NCI-H187 (cell line): ENCODE measurements at places on chromosomes 3 and 15.

GRCh38 chr3:82475306-82475705, 713.9 kb upstream of the GBE1 start:
- no peak for DNase-seq

DNA sequence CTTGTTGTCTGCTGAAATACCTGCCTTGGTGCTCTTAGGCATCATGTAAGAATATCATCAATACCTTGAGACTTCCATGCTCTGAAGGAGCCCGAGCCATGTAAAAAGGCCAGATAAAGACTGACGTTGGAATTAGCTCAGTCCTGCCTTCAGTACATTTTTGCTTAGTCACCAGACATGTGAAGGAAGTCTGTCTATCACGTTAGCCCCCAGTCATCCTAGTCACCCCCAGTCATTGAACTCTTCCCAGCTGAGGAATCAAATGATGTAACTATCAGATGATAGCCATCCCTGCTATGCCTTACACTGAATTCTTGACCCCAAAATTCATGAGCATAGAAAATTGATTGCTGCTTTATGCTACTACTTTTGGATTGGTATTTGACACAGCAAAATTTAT, 351.2 kb upstream of the SGO1 start:
- DNase-seq: no peak

DNA sequence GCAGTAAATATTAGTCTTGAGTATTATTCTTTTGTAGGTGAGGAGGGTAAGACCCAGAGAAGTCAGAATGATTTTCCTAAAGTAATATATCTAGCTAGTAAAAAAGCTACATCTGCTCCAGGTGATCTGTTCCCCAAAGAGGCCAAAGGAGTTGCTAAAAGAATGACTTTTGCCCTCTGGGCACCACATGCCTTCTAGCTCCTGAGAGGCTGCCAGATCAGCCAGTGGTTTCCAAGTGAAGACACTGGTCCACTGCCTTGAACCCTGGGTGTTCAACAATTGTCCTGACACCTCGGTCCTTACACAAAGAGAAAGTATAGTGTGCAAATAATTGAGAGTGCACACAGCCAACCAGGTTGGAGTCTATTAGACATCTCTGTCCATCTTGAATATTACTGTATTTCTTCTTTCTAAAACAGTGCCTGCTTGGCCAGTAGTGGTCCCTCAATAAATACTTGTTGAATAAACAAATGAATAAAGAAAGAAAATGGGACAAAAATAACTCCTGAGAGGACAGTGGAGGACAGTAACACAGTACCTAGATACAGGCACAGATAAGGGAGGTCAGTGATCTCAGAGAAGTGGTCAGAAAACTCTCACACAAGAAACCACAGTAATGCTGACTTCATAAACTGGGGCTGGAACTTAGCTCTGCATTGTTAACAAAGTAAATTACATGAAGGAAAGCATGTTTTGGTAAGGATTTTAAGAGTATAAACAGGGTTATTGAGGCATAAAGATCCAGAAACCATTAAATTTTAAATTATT, 56.6 kb upstream of the CSTA start:
- DNase-seq: no peak

- no peak for DNase-seq
Observed at GRCh38 chr3:54862526-54862925, 65.3 kb downstream of the LRTM1 start.

DNA sequence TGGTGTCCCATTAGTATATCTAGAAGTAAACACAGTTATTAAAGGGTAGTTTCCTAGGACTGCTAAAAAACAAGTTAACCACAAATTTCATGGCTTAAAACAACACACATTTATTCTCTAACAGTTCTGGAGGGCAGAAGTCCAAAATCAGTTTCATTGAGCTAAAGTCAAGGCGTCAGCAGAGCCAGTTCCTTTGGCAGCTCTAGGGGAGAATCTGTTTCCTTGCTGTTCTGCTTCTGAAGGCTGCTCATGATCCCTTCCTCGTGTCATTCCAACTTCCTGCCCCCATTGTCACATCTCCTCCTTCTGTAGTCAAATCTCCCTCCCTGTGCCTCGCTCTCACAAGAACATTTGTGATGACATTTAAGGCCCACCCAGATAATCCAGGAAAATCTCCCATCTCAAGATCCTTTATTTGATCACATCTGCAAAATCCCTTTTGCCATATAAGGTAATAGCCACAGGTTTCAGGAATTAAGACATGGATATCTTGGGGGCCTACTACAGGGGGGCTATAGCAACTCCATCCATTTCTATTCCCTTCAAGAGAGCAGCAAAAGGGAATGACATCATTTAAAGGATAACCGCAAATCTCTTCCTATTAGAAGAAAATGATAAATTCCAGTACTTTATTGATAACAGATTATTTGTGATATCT, 50.1 kb downstream of the GPR176 start:
- no peak for DNase-seq

DNA sequence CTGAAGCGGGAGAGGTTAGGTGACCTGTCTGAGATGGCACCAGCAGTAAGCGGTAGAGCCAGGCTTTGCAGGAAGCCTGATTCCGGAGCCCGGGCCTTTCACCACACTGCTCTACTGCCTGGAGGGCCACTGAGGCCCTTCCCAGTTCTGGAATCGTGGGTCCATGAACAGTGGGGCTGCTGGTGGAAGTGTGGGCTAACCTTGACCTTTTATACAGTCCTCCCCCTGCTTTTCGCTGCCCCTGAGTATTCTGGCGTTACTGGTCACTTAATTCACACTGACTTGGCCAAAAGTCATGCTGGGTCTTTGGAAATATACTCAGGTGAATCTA, 2.6 kb upstream of the ABTB1 start:
- no peak for DNase-seq

DNA sequence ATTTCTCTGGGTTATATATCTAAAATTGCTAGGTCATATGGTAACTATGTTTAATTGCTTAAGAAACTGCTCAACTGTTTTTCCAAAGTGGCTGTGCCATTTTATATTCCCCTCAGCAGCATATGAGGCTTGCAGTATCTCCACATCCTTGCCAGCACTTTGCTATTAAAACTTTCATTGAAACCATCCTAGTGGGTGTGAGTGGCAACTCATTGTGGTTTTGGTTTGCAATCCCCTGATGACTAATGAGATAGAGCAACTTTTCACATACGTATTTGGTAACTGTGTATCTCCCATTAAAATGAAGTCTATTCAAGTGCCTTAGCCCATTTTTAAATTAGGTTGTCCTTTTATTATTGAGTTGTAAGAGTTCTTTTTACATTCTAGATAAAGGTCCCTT, 17.3 kb downstream of the KPNA1 start:
- no peak for DNase-seq

GRCh38 chr15:26232691-26233090, 369.6 kb upstream of the ATP10A start:
- no peak for DNase-seq

- DNase-seq: no peak
Observed at GRCh38 chr3:113485161-113485609, 29.8 kb downstream of the SPICE1 start.

- peak; percentile 30 for DNase-seq
Observed at GRCh38 chr15:47301481-47301880, 415.8 kb upstream of the SEMA6D start.

DNA sequence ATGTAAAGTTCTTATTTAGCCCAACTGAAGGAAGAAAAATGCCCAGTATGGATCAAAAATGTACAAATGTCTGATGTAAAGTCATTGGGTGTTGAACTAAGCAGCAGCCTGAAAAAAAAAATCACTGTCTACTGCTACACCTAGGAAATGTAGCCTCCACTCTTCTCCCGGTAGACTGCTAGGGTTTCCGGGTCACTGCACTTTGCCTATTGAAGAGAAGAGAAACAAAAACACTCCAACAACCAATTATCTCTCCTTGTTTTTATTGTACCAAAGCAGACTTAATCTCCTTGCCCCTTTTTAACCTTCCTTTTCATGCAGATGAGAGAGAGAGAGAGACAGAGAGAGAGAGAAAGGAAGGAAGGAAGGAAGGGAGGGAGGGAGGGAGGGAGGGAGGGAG, 140.2 kb upstream of the SETMAR start:
- DNase-seq: no peak

DNA sequence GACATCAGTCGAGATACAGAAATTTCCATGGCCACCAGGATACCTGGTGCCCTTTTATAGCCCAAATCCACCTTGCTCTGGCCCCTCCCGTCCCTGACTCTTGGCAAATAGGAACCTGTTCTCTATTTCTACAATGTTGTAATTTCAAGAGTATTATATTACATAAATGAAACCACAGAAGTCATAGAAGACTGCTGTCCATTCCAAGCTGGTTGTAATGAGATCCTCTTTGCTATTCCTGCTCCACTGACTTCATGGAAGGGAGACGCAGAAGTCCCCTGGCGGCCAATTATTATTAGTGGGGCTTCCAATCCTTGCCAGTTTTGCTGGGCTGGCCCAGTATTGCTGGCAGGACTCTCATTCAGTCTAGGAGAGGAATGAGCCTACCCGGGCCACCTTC, 26.6 kb downstream of the DCP1A start:
- no peak for DNase-seq

DNA sequence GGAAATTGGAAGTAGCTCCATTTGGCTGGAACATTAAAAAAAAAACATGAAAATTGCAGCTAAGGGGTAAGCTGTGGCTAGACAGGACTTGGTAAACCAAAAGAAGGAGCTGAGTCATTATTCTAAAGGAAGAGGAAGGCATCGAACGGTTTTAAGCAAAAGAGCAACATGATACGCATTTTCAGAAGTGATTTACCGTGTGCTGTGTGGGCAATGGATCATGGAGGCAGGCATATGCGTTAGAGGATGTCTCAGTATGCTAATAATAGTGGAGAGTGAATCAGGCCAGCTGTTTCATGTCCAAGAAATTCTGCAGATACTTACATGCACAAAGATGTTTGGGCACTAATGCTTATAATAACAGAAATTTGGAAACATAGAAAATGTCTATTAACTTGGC, 409.1 kb upstream of the ATP11B start:
- DNase-seq: no peak

GRCh38 chr3:69370156-69370883, 15.6 kb downstream of the FRMD4B start:
- DNase-seq: no peak

DNA sequence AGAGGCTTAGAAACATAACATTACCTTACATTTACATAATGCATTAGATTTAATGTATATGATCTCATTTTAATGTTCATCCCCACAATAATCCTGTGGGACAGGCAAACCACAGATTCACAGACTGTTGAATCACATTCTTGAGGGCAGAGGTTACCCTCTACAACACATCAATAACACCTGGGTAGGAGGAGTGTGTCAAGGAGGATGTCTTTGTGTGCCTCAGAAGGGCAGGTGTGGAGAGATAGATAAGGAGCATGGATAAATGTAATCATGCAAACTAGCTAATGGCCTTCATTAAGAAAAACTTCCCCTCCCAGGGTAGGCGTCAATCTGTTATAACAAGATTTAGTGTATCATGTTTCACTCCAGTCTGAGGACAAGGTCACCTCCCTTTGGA, 12.9 kb upstream of the MB21D2 start:
- no peak for DNase-seq

DNA sequence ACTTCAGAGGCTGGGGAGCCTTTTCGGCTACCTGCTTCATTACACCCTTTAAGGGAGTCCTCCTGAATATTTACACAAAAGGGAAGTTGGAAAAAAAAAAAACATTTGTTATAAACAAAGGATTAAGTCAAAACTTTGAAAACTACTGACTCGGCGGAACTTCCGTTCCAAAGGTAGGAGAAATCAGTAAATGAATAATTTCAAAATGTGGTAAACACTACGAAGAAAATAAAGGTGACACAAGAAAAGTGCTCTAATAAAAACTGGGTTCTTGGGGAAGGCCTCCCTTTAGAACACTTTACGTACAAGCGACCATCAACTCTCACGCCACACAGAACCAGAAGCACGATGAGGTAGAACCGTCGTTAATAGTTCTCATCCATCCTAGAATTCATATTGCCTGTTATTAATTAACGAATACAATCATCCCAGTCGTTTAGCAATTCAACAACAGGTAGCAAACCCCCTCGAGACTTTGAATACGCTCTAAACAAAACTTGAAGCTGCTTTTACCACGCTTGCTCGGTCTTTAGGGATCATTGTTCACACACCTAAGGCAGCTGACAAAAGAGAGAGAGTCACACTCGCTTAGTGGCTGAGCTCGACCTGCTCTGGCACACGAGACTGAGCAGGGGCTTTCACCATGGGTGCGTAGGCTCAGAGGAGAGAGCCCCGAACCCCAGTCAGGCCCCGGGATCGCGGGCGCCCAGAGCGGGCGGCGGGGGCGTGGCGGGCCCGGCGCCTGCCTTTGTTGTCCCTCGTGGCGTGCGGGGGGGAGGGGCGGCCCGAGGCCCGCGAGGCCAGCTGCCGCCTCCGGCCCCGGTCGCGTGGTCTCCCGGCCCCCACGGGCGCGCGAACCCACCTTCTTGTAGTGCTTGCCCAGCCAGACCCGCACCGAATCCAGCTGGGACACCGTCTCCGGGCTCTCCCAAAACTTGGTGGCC, 680 bp downstream of the SMARCC1 start:
- peak; percentile 23 for DNase-seq

GRCh38 chr3:101081999-101082398, 88.8 kb upstream of the ABI3BP start:
- no peak for DNase-seq

GRCh38 chr3:196660381-196661166, 21.1 kb downstream of the NRROS start:
- DNase-seq: no peak

DNA sequence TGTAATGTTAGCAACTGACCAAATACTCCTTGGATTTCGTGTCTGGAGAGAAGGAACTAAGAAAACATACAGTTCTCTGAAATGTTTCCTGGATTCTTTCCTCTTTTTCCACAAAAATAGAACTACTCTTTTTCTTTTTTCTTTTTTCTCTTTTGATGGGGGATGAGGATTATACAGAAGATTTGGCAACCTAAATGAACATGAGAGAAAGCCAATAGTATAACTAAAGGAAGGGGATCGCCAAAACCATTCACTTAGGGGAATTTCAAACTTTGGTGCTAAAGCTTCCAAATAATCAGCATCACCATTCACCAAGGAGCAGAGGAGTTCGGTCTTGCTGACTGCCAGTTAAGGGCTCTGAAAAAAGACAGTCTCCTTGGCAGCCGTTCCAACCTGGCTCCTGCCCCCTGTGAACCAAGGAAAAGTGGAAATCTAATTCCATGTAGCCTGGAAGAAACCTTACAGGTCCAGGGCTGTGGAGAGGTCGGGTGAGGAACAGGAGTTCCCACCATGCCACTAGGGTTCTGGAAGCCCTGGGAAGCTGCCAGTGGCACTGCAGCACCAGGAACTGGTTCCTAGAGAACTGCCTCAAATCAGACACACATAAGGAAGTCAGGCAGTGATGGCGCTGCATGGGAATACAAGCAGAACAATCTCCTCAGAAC, 176.9 kb downstream of the TNIK start:
- no peak for DNase-seq

- DNase-seq: peak; percentile 69
Observed at GRCh38 chr3:97736928-97737327, 27.6 kb upstream of the ARL6 start.

DNA sequence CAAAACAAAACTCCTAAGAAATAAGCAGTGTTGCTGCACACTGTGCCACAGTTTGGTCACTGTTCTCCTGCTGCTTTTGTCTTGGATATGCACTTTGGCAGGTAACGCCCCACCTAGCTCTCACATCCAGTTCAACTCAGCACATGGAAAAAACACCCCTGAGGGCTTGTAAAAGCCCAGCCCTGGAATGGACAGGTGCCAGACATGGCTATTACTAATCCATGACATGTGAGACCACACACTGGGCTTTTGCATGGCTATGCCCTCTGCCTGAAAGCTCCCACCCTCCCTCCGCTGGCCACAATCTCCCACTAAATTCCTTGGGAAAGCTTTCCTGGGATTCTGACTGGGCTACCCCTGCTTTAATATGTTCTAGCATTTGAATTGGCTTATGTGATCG, 24.7 kb upstream of the ZBED2 start:
- no peak for DNase-seq
